Breast epithelium (tissue), 4 donors: ENCODE measurements at places on chromosomes 12 and 14.

DNA sequence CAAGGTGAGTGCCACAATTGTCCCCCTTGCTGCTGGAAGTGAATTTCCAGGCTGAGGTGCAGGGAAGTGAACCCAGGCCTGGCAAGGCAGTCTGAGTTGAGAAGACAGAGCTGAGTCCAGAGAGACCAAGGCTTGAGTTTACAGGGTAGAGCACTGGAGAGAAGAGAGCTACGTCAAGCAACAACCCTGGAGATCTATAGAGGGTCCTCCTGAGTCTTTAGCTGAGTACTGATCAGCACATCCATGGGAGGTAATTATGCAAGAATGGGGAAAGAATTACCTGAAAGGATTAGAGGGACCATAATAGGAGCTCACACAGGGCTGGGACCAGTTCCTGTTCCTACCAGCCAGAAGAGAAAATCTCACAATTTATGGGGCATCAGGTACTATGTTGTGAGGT, 190.7 kb downstream of the NEDD1 start:
- DNase-seq: no peak

GRCh38 chr12:79420146-79420618, 270.6 kb downstream of the PAWR start:
- no peak for DNase-seq

DNA sequence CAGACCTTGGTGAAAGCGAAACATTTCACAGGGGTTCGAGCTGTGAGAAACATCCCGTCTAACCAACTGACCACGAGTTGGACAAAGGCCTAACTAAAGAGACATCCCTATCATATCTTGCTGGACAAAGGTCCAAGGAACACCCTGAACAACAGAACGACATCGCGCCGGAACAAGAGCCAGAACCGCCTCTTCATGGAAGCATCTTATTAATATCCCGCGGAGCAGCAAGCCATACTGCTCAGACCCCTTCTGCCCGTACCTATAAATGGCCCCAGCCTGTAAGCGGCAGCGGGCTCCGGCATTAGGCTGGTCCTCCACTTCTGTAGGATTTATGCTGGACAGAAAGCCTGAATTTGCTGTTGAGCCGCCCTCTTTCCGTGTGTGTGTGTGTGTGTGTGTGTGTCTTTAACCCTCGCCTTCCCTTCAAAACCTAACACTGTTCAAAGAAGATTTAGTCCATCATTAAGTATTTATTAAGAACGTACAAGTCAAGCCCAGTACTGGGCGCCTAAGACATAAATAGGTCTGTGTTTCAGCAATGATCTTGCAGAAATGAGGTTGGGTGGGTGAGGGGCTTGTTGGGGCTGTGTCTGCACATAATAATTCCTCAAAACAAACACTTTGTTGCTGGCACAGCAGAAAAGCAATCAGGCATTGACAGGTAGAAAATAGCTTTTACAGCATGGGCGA, 1.9 kb downstream of the SLC6A15 start:
- peak; percentile 47 for DNase-seq

- DNase-seq: no peak
Measured at GRCh38 chr14:100589071-100589759, 2.0 kb upstream of the BEGAIN start.

GRCh38 chr12:93174048-93174447, 203.7 kb upstream of the NUDT4 start:
- no peak for DNase-seq
